Glutamatergic neuron (in vitro differentiated cells): ENCODE measurements at places on chromosomes 16 and 17. TPM values are rescaled to one million over a fixed set of nuclear protein-coding genes. Genes with fewer than 3 reads are reported as not detected.

ENDOV gene
- 42.1 TPM for total RNA-seq

YPEL3 gene
- total RNA-seq = 57.9 TPM

INCA1 gene
- 0.44 TPM for total RNA-seq

MYO15A gene
- total RNA-seq = 4.0 TPM

FN3K gene
- 33.7 TPM for total RNA-seq

MPP2 gene
- total RNA-seq = 51.6 TPM

PHOSPHO1 gene
- 0.22 TPM for total RNA-seq

GRCh38 chr16:27973678-27974077 lies 89.8 kb downstream of the GSG1L start:
- no peaks in the 10 kb centered on the region for H3K4me1 ChIP-seq
- H3K4me3 ChIP-seq = no peak overlapping the region
- no peak overlapping the region for H3K27ac ChIP-seq
- no peak for DNase-seq

DNA sequence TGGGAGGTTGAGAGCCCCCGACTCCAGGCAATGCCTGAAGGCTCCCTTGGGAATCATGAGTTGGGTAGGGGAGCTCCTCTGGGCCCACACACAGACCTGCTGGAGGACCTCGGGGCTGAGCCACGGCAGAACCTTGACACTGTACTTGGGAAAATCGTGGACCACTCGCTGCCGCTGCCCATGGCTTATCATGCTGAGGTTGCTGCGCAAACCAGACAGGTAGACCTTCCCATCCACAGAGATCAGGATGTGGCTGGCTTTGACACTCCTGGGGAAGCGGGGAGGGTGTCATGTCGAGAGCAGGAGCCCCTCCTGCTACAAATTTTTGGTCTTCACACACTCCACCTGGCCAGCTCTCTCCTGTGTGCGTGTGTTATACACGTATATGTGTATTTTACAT lies 7.2 kb upstream of the LIMD2 start:
- H3K27ac ChIP-seq = no peak overlapping the region
- no peak overlapping the region for H3K4me3 ChIP-seq
- no peaks in the 10 kb centered on the region for H3K36me3 ChIP-seq
- peaks cover 9% of the 10 kb centered on the region for H3K27me3 ChIP-seq
- DNase-seq = no peak
- H3K4me1 ChIP-seq = peaks cover 26% of the 10 kb centered on the region

DNA sequence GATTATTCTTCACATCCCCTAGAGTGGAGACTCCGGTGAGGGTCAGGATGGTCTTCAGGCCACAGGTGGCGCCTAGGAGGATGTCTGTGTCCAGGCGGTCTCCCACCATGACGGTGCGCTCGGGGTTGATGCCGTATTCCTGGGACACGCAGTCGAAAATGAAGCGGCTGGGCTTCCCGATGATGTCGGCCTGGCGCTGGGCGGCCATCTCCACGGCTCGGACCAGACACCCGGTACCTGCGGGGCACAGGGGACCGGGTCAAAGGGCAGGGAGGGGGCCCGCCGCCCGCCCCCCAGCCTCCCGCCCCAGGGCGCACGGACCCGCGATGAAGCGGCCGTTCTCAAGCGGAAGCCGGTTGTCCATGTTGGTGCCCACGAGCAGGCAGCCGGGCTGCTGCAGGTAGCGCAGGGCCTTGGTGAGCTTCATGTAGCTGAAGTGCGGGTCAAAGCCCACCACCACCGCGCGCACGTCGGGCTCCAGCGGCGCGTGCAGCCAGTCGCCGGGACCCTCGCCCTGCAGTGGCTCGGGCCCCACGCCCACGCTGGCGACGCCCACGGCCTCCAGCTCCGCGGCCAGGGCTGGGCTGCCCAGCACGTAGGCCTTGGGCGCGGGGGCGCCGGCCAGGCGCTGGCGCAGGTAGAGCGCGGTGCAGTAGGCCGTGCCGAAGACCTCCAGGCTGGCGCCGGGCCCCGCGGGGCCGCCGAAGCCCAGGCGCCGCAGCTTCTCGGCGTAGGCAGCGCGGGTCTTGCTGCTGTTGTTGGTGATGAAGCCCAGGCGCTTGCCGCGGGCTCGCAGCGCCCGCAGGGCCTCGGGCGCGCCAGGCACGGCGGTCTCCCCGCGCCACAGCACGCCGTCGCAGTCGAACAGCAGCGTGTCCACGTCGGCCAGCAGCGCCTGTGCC lies 572 bp downstream of the PGP start:
- peak overlapping the region; percentile 83 for H3K4me3 ChIP-seq
- H3K36me3 ChIP-seq = no peaks in the 10 kb centered on the region
- peaks cover 10% of the 10 kb centered on the region for H3K27me3 ChIP-seq
- H3K4me1 ChIP-seq = peaks cover 11% of the 10 kb centered on the region

- peaks cover 17% of the 10 kb centered on the region for H3K27me3 ChIP-seq
- H3K4me1 ChIP-seq = peaks cover 8% of the 10 kb centered on the region
- no peak overlapping the region for H3K27ac ChIP-seq
Measured at GRCh38 chr17:46942441-46943217, 19.7 kb downstream of the GOSR2 start.

- no peak overlapping the region for H3K4me3 ChIP-seq
- peaks cover 6% of the 10 kb centered on the region for H3K27me3 ChIP-seq
- no peak overlapping the region for H3K27ac ChIP-seq
- H3K36me3 ChIP-seq = no peaks in the 10 kb centered on the region
- no peak for DNase-seq
Measured at GRCh38 chr16:49757559-49758069, 98.3 kb downstream of the ZNF423 start.

DNA sequence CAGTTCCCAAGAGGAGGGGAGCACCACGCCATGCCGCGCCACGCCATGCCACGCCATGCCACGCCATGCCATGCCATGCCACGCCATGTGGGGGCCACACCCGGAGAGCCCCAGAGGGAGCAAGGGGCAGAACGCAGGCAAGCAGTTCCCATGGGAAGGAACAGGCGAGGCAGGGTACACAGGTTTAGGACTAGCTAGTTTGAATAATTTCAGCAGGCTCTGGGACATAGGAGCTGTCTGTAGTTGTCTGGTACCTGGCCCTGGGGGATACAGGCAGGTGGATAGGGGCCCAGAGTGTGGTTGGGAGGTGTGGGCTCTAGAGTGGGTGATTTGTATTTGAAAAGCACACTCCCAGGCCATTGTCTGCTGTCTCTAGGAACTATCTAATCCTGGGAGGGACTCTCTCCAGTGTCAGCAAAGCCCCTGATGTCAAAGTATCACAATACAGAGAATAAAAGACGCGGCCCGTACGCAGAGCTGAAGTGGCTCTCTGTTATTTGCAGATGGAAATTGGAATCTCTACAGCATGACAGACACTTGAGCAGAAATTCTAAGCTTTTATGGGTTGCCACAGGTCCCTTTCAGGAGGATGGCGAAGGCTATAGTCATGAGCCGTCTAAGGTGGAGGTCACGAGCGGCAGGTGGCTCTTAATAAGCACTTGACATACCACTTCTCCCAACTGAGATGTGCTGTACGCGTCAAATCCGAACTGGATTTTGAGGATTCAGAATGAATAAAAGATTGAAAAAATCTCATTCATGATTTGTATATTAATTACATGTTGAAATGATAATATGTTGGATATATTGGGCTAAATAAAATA lies 220.8 kb upstream of the TNRC6C start:
- H3K36me3 ChIP-seq = peaks cover 10% of the 10 kb centered on the region
- H3K27ac ChIP-seq = no peak overlapping the region
- H3K4me1 ChIP-seq = peaks cover 7% of the 10 kb centered on the region
- H3K4me3 ChIP-seq = no peak overlapping the region
- DNase-seq = no peak

DNA sequence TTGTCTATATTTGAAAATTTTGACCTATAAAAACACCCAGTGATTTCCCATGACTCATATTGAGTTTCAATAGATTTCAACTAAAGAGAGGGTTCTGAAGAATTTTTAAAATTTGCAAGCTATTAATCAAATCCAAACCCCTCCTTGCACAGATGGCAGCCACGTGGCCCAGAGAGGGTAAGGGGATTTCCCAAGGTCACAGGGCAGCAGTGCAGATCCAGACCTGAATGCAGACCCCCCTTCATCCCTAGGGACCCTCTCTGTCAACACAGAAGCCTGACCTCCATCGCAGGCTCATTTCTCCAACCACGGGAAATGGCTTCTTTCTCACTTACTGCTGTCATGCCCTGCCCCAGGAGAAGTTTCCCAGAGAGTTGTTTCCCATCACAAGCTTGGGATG lies 24.7 kb upstream of the CES5A start:
- H3K27me3 ChIP-seq = no peaks in the 10 kb centered on the region
- H3K4me3 ChIP-seq = no peak overlapping the region
- DNase-seq = no peak
- H3K4me1 ChIP-seq = no peaks in the 10 kb centered on the region
- peaks cover 29% of the 10 kb centered on the region for H3K36me3 ChIP-seq
- no peak overlapping the region for H3K27ac ChIP-seq

- H3K4me3 ChIP-seq = no peak overlapping the region
- peaks cover 1% of the 10 kb centered on the region for H3K27me3 ChIP-seq
- no peak for DNase-seq
- H3K27ac ChIP-seq = no peak overlapping the region
- H3K4me1 ChIP-seq = no peaks in the 10 kb centered on the region
Measured at GRCh38 chr16:15788846-15789239, 68.0 kb downstream of the MYH11 start.

GRCh38 chr17:72967277-72967970 lies 125.1 kb downstream of the SLC39A11 start:
- H3K36me3 ChIP-seq = peaks cover 4% of the 10 kb centered on the region
- H3K4me1 ChIP-seq = peaks cover 34% of the 10 kb centered on the region
- no peak for DNase-seq

DNA sequence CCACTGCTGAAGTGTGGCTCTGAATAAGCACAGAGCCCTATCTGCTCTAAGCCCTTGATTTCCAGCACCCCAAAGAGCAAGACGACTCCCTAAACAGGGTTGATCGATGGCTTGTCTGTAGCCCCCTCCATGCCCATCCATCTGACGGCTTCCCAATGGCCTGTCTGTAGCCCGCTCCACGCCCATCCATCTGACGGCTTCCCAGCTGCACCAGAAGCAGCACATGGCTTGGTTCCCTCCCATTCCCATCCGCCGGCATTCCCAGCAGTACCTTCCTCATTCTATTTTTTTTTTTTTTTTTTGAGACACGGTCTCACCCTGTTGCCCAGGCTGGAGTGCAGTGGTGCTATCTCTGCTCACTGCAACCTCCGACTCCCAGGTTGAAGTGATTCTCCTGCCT lies 64.5 kb downstream of the RBFOX3 start:
- peaks cover 7% of the 10 kb centered on the region for H3K36me3 ChIP-seq
- H3K4me3 ChIP-seq = peak overlapping the region; percentile 28
- H3K27me3 ChIP-seq = peaks cover 17% of the 10 kb centered on the region
- no peak for DNase-seq
- H3K4me1 ChIP-seq = peaks cover 50% of the 10 kb centered on the region

DNA sequence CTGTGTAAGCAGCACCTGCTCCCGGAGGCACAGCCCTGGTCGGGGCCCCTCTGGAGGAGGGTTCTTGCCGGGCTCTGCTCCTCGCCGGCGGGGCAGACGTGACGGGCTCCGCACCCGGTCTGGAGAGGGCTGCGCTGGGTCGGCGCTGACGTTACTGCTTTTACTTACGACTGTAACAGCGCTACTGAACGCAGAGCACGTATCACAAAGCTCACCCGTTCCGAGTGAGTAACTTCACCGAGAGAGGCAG lies 1.3 kb upstream of the RAB40C start:
- H3K36me3 ChIP-seq = peaks cover 7% of the 10 kb centered on the region
- H3K27me3 ChIP-seq = peaks cover 24% of the 10 kb centered on the region
- H3K27ac ChIP-seq = peak overlapping the region; percentile 83
- peak; percentile 65 for DNase-seq
- H3K4me1 ChIP-seq = peaks cover 27% of the 10 kb centered on the region
- H3K4me3 ChIP-seq = peak overlapping the region; percentile 93

GRCh38 chr16:86342161-86342834 lies 168.0 kb upstream of the FOXF1 start:
- no peak overlapping the region for H3K4me3 ChIP-seq
- H3K27me3 ChIP-seq = peaks cover 5% of the 10 kb centered on the region
- no peak for DNase-seq
- H3K27ac ChIP-seq = no peak overlapping the region
- H3K4me1 ChIP-seq = peaks cover 6% of the 10 kb centered on the region
- no peaks in the 10 kb centered on the region for H3K36me3 ChIP-seq

- no peak overlapping the region for H3K27ac ChIP-seq
- no peaks in the 10 kb centered on the region for H3K36me3 ChIP-seq
- peaks cover 4% of the 10 kb centered on the region for H3K27me3 ChIP-seq
- peaks cover 3% of the 10 kb centered on the region for H3K4me1 ChIP-seq
Measured at GRCh38 chr17:80279895-80280294, 19.2 kb downstream of the RNF213 start.

- H3K27ac ChIP-seq = no peak overlapping the region
- no peaks in the 10 kb centered on the region for H3K4me1 ChIP-seq
- peaks cover 5% of the 10 kb centered on the region for H3K36me3 ChIP-seq
- no peak for DNase-seq
Measured at GRCh38 chr16:55284718-55285099, 39.3 kb upstream of the IRX6 start.

- H3K4me3 ChIP-seq = no peak overlapping the region
- peaks cover 15% of the 10 kb centered on the region for H3K4me1 ChIP-seq
- H3K27me3 ChIP-seq = peaks cover 5% of the 10 kb centered on the region
- DNase-seq = no peak
- H3K36me3 ChIP-seq = no peaks in the 10 kb centered on the region
Measured at GRCh38 chr16:54077050-54077821, 209.4 kb downstream of the IRX3 start.

- no peaks in the 10 kb centered on the region for H3K36me3 ChIP-seq
- no peak for DNase-seq
- H3K4me1 ChIP-seq = peaks cover 45% of the 10 kb centered on the region
Measured at GRCh38 chr17:47997586-47997985, 26.7 kb downstream of the CDK5RAP3 start.

DNA sequence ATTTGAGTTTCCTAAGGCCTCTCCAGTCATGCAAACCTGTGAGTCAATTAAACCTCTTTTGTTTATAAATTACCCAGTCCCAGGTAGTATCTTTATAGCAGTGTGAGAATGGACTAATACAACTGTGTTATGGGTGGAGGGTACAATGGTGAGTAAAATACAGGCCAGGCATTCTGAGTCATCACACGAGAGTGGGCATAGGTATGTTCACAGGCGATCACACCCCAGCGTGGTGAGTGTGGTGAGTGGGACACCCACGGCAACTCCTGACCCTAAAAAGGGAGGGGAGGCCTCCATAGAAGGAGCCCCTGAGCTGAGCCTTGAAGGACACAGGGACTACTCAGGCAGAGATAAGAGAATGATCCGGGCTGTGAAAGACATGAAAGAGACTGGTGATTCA lies 22.6 kb upstream of the MAPT start:
- no peaks in the 10 kb centered on the region for H3K36me3 ChIP-seq
- H3K4me1 ChIP-seq = peaks cover 2% of the 10 kb centered on the region
- no peaks in the 10 kb centered on the region for H3K27me3 ChIP-seq
- no peak for DNase-seq
- no peak overlapping the region for H3K4me3 ChIP-seq

DNA sequence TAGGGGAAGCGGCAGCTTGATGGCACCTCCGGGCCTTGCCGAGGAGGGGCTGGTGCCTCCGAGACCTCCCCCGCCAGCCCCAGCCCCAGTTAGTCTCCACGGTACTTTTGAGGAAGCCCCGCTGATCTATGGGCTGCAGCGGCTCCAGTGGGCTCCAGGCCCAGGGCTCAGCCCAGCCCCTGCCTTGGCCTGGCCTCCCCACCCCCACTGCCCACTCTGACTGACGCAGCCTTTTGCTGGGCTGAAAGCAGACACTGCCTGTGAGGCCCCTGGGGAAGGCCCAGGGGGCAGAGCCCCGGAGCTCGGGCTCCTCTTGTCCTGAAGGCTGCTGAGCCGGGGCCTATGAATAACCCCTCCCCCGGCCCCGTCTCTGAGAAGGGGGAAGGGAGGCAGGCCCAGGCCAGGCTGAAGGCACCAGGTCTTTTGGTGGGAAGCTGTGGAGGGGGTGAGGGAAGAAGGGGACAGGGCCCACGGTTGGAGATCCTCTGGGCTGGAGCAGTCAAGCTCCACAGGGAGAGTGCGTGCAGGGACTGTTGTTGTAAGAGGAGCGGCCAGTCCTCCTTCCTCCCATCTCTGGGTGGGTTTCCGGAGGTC lies 7.5 kb upstream of the SMTNL2 start:
- no peaks in the 10 kb centered on the region for H3K36me3 ChIP-seq
- DNase-seq = peak; percentile 78
- peaks cover 22% of the 10 kb centered on the region for H3K4me1 ChIP-seq
- peaks cover 17% of the 10 kb centered on the region for H3K27me3 ChIP-seq
